ENCODE measurements at places on chromosomes 1 and 21.

DNA sequence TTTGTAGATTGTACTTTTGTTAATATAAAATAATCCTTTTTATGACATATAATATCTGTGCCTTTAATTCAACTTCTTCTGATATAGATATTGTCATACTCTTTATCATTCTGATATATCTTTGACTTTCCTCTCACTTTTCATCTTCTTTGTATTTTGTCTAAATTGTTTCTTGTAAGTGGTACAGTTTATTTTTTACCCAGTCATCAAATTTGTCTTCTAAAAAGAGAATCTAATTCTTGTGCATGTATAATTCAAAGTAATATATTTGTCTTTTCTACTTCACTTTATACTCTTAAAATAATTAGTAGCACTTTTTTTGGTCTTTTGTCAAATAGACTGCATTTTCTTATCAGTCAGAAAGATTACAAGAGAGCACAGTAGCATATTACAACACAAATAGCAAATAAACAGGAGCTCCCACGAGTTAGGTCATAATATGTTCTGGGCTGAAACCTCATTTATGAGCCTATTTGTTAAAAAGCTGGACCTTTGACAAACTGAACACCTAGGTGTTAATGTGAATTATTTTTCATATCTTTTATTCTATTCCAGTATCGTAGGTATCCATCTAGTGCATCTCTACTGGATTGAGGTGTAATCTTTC is 379.7 kb upstream of the B3GALT2 start:
- DNase-seq: no peak

GRCh38 chr1:93323185-93323820 is 22.4 kb upstream of the DR1 start:
- no peak for DNase-seq

- DNase-seq: no peak
Measured at GRCh38 chr1:29123053-29123886, 433 bp downstream of the TMEM200B start.

- no peak for DNase-seq
Measured at GRCh38 chr21:40054403-40054802, 187.2 kb downstream of the PCP4 start.

DNA sequence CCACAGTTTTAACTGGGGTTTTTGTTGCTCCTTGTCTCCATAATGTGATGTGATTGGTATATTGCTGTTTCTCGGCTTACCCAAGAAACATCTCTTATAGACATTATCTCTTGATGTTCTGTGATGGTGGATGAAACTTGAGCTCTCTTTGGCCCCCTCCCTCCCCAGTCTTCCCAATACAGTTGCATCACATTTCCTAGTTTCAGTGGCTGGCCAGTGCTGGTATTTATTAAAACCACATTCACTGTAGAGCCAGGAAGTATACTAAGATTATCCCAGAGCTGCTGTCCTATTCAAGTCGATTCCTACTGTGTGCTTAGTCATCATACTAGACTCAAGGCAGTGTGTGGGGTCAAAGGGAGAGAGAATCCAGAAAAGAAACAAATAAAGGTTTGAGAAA is 244.4 kb downstream of the KAZN start:
- DNase-seq: no peak

DNA sequence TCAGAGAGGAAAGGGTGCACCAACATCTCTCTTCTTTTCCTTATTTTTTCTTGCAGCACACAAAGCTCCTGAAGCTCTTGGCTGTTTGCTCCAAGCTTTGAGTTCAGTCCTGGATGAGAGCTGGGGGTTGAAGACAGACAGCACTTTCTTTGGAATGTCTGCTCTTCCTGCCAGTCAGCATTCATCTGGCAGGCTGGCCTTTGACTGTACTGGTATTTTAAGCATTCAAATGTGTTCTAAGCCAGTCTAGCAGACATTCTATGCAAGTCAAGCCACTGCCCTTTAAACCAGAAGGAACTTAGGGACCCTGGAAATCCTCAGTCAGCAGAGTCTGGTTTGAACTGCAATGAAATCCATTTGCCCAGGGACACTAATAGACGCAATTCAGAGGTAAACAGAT is 45.0 kb downstream of the XCL1 start:
- no peak for DNase-seq

- DNase-seq: no peak
Measured at GRCh38 chr1:114758256-114758832, 560 bp upstream of the CSDE1 start.

DNA sequence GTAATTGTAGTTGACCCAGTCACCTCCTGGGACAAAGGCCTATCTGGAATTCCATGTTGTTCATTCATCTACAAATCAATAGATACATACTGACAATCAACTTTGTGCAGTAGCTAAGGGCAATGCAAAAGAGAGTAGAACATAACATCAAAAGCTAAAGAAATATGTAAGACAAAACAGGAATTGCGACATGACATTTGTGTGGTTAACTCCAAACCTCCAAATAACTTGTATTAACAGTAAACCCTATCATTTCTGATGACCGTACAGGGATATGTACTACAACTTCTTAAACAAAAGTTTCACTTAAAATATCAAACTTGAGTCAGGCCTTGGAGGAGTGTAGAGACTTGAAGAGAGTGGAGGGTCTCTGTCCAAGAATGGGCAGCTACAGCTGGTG is 317.6 kb downstream of the SPATA17 start:
- no peak for DNase-seq

All from right renal cortex interstitium (tissue), 3 donors.